ENCODE measurements at places on chromosomes 1 and 21.

- DNase-seq, result no peak
Measured at GRCh38 chr1:243667133-243667532, 182.9 kb downstream of the AKT3 start.

DNA sequence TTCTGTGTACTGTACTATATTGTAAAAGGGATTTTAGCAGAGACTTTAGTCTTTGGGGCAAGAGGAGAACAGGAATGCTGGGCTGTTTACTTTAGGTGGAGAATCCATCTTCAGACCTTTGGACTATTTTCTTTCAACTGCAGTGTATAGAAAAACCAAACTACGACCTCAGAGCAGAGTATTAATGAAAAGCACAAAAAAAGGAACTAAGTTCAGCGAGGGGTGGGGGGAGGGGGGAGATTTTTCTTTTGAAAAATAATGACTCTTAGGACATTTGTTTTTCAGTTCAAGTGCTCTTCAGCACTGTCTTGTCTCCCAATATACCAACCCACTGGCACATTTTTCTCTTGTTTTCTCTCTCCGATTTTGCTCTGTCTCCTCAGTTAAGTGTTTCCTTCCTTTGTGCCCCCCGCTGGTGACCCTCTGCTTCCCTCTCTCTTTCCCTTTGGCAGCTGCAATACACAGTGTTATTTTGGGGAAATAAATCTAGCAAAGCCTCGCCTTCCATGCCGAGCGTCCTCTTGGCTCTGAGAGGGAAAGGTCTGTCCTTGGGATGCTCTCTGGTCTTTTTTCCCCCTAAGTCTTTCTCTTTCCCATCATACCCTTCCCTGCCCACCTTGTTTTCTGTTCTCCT, 44.8 kb downstream of the ACP6 start:
- no peak for DNase-seq

DNA sequence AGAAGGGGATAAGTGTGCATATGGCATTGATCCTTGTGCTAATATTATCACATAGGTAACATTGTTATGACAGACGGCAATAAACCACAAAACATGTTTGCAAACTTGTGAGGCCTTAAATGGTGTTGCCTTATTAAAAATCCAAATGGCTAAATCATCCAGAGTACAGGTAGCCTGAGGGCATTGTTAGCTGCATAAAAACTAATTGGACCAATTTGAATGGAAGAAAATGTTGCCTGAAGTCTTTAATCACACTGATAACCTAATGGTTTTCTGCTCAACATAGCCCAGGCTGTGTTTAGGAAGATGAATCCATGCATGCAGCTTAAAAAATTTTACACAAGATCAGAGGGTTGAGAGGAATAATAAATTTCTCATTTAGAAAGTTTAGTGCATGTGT, 19.4 kb upstream of the LRRC53 start:
- no peak for DNase-seq

- no peak for DNase-seq
Measured at GRCh38 chr1:112513112-112513870, 4.5 kb downstream of the WNT2B start.

- DNase-seq, result no peak
Measured at GRCh38 chr1:157517016-157517415, 35.3 kb downstream of the FCRL5 start.

DNA sequence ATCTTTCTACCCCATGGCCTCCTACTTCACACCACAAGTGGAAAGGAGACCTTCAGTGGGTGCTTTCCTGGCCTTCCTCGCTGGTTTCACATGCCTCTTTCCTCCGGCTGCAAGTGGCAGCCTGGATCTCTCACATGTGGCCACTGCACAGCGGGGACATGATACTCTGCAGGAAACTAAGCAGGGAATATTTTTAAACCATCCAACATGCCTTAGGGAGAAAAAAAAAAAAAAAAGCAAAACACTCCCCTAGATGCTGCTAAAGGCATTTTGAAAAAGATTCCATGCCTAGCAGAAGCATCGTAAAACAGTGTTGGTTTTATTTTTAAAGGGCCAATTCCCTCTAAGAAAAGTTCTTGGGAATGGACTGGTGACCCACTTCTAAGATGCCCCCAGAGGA, 12.2 kb upstream of the GJA5 start:
- no peak for DNase-seq

- no peak for DNase-seq
Measured at GRCh38 chr1:237269938-237270337, 228.0 kb downstream of the RYR2 start.

- no peak for DNase-seq
Measured at GRCh38 chr1:204161609-204162493, 4.3 kb downstream of the REN start.

DNA sequence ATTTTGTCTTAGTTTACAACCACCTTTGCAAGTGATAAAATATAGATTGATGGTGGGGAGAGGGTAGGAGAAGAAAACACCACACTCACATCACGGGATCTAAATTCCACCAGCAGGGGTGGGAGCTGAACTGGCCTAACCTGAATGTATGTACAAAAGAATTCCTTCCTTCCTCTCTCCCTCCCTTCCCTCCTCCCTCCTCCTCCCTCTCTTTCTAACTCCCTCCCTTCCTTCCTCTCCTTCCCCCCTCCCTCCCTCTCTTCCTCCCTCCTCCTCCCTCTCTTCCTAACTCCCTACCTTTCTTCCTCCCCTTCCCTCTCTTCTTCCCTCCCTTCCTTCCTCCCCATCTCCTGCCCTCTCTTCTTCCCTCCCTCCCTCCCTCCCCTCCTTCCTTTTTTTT, 40.2 kb downstream of the HIVEP3 start:
- DNase-seq, result no peak

Data from HS-5 (cell line).